Transverse colon (tissue), 4 donors: ENCODE measurements at places on chromosomes 1 and 21.

DNA sequence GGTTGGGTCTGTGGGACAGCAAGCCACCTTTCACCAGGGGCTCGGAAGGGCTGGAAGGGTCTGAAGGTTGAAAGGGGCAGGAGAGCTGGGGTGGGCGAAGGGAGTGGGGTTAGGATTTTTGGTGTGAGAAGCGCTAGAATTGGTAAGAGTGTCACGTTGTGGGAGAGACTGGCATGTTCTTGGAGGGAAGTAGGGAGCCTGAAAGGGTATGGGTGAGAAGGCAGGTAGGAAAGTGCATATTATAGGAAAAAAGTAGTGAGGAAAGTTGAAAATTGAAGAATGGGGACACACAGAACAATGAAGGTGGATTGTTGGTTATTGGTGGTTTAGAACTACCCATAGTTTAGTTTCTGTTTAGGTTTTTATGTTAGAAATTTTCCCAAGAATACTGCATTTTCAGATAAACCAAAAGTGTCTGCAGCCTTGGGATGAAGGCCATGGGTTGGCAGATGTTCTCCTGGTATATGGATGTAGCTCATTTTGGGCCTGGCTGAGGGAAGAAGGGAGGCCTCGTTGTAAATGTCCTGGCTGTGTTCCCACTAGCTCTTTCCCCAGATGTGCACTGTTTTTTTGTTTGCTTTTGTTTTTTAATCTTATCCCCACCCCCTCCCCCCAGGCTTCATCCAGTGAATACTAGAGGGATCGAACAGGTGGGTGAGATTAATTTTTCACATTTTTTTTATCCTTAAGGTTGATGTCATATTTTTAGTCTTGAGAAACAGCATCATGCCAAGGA, 1.2 kb downstream of the LRRC42 start:
- no peak for DNase-seq

GRCh38 chr1:177739780-177740179, 230.1 kb downstream of the SEC16B start:
- no peak for DNase-seq

- DNase-seq = no peak
Measured at GRCh38 chr1:39694026-39694425, 2.8 kb upstream of the HPCAL4 start.

- peak; percentile 52 for DNase-seq
Measured at GRCh38 chr1:37691497-37692077, 729 bp upstream of the CDCA8 start.

DNA sequence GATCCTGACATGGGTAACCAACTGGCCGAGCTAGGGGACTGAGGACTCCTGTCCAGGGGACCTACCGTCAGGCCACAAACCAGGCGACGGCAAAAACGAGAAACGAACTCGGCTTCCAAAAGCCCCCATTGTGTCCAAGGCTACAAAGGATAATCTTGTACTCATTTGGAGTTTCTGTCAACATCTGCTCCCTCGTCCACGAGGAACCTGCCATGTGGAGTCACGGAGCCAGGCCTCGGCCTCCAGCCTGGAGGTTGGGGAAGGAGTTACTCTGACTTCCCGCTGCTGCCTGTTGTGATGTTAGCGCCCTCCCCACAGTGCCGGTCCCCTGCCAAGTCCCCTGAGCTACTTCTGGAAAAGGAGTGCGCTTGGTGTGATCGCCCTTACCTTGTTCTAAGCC, 7.3 kb downstream of the KRTAP10-1 start:
- peak; percentile 4 for DNase-seq

DNA sequence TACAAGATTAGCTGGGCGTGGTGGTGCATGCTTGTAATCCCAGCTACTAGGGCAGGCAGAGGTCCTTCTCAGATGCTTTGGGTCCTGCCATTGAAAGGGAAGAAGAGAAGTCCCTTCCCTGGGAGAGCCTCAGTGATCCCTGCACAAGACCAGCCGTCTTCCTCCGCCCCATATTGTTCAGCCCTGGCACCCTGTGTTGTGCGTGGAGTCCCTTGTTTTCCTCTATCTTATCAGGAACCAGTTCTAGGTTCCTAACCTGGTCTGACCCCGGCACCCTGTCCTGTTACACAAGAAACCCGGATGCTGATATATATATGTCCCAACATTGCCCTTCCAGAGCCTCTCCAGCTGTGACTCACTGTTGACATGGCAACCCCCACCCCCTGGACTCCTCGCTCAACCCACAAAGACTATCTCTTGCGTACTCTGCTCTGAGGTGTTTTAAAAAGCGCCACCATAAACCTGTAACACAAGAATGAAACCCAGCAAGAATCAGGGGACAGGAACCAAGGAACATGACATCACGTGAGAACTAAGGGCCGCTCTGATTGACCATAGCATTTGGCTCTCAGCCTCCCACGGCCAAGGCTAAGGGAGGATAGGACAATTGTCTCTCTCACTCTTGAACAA, 4.8 kb downstream of the MX2 start:
- peak; percentile 74 for DNase-seq

DNA sequence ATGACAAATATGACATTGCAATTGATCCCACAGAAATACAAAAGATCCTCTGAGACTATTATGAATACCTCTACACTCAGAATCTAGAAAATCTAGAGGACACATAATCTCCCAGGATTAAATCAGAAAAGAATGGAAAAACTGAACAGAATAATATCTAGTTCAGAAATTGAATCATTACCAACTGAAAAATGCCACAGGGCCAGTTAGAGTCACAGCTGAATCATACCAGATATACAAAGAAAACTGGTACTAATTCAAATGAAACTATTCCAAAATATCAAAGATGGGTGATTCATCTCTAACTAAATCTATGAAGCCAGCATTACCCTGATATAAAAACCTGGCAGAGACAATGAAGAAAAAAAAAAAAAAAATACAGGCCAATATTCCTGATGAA, 149.3 kb downstream of the BRINP3 start:
- DNase-seq = no peak

DNA sequence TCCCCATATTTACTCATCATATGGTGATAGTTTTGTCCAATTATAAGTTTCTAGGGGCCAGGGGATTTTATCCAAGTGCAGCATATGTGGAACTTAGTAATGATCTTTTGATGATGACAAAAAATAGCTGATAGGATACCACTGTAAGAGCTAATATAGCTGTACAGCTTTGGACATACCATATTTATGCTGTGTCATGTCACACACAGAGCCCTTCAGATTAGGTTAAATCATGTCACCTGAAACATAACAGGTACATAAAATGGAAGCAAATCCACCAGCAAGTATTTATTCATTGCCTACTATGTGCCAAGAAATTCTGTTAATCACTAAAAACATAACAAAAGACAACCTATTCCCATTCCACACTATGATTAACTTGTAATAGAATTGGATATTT, 82.8 kb upstream of the IPO9 start:
- no peak for DNase-seq

- no peak for DNase-seq
Measured at GRCh38 chr1:75099581-75099980, 34.6 kb upstream of the LHX8 start.

DNA sequence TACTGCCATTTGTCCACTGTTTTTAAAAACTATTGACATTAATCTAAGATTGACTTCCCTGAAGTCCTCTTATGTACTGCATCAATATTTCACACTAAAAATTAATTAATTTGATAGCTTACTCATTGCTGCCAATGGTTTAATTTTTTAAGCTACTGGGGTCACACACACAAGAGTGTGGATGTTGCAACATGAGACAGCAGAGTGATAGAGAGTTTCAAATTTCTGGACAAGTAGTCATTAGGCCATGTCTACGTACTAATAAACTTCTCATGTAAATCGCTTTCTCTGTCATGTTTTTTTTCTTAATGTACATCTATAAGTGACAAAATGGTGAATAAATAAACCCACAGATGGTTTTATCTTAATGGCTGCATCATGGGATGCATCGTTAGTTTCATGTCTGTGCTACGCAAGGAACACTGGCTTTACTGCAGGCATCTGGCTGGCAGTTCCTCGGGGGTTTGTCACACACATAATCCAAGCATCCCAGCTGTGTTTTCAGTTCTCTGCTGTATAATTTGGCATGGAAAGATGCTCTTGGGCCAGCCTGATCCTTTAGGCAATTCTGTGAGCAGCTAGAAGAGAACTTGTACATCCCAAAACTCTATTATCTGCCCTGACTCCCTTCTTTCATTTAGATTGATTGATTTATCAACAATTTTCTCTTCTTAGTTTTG, 16.4 kb upstream of the CHODL start:
- no peak for DNase-seq

DNA sequence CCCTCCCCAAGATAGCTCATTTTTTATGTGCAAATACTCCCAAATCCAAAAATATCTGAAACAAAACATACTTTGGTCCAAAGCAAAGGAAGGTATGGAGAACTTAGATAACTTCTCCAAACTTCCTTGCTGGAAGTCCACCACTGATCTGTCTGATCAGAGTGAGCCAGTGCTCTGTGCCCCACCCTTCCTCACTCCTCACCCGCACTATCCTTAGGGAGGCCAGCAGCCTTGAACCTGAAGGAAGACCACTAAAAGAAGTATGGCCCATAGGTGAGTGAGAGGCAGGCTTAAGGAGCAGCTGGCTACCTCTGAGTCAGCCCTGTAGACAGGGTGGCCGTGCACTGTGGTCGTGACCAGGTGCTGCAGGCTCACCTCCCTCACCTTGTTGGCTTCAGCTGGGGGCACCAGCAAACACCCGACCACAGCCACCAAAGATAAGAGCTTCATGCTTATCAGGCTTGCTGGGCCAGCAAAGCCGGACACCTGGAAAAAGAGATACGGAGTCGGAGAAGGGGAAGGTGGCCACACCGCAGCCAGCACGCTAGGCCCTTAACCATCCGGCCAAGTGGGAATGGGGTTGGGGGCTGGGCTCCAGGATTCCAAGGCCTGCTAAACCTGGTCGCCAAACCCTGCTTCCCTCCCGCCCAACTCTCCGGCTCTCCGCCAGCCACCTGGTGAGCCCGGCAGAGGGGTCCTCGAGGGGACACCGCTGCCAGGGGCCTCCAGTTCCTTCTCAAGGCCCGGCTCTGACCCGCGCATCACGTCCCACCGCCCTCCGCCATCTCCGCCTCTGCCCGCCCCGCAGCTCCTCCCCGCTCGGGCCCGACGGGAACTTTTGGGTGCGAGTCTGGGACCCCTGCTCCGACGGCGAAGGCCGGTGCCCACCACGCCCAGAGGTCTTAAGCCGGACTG, 543 bp downstream of the TMEM9 start:
- no peak for DNase-seq

GRCh38 chr1:179973198-179974110, 18.8 kb downstream of the CEP350 start:
- DNase-seq = no peak

GRCh38 chr21:22106720-22107410, 1108.7 kb downstream of the NCAM2 start:
- DNase-seq = no peak

GRCh38 chr1:91877574-91878208, 8.3 kb downstream of the TGFBR3 start:
- DNase-seq = no peak

DNA sequence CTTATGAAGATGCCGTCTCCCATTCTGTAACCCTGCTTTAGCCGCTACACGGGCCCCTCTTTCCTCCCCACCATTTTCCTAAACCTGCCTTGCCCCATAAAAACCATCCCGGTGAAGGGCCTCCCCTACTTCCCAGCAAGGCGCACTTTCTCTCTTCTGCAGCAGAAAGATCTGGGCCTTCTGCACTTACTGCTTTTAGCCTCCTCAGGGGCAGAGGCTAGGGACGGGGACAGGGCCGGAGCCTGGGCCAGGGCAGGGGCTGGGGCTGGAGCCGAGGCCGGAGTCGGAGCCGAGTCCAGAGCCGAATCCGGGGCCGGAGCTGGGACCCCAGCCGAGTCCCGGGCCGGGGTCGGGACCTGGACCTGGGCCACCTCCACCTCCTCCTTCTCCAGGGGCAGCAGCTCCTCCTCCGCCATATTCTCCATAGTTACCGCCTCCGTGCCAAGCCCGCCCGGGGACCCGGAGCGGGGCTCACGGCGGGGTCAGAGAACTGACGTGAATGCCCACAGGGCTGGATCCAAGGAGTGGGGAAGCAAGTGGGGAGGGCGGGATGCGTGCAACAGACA, 382 bp downstream of the TRMT1L start:
- no peak for DNase-seq

GRCh38 chr1:12480748-12481362, 137.2 kb downstream of the DHRS3 start:
- DNase-seq = peak; percentile 69

DNA sequence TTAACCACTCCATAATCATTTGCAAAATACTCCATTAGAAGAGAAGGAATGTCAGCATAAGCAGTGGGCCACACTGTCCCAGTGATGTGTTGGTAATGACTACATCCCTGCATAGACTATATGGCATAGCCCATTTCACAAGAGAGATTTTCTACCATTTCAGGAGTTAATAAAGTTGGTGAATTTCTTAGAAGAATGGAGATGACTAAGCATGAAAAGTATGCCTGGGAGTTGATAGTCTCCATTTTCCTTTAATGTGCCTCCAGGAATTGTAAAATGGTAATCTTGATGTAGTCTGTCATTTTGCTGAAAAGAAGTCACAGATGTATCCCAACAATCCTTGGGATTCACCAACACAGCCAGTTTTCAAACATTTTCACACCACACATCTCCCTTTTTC, 608.8 kb upstream of the CHRM3 start:
- DNase-seq = no peak
